Dorsolateral prefrontal cortex (tissue), 122 donors: ENCODE measurements at places on chromosomes 5 and 9. TPM values are rescaled to one million over a fixed set of nuclear protein-coding genes. Genes with fewer than 3 reads are reported as not detected.

FABP6 gene
- total RNA-seq: 4.8 TPM

MRPS30 gene
- 97.9 TPM for total RNA-seq

ZNF300 gene
- total RNA-seq: 3.5 TPM

LVRN gene
- 2.1 TPM for total RNA-seq

BRINP1 gene
- 54.5 TPM for total RNA-seq

ATG12 gene
- 49.6 TPM for total RNA-seq

IFNA2 gene
- total RNA-seq: 1.3 TPM

MYMK gene
- not detected for total RNA-seq
